ENCODE measurements at places on chromosomes 5 and 9.

DNA sequence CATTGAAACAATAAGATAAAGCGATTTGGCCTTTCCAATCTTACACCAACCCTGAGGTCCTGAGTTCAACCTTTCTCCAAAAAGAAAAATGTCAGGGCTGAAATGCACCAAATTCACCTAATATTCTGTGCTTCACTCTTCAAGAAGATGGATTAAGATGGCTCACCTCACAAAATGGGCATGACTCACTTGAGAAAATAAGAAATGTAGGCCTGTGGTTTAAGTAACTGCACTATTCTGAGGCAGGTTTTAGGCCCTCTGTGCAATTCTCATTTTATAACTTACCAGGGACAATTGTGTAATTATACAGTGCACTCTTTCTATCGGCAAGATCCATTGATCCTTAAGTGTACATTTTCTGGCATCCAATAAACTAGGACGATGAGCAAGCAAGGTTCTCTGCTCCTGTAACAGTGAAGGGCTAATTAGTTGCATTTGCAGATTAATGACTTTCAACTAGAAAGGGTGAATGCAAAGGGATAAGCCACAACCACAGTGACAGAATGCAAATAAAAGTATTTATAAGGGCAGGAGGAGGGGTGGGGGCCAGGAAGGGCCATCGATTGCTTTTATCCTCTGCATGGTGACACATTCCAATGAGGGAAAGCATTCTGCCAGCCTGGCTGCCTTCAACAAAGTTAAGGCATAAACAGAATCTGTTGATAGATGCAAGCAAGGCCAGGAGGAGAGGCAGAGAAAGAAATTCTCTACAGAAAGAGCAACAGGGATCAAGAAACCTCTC lies 214.5 kb downstream of the CAAP1 start:
- DNase-seq, result no peak

GRCh38 chr5:67992923-67993322 lies 222.6 kb upstream of the PIK3R1 start:
- DNase-seq, result no peak

GRCh38 chr9:29100762-29101161 lies 1527.5 kb upstream of the C9orf72 start:
- DNase-seq, result no peak

DNA sequence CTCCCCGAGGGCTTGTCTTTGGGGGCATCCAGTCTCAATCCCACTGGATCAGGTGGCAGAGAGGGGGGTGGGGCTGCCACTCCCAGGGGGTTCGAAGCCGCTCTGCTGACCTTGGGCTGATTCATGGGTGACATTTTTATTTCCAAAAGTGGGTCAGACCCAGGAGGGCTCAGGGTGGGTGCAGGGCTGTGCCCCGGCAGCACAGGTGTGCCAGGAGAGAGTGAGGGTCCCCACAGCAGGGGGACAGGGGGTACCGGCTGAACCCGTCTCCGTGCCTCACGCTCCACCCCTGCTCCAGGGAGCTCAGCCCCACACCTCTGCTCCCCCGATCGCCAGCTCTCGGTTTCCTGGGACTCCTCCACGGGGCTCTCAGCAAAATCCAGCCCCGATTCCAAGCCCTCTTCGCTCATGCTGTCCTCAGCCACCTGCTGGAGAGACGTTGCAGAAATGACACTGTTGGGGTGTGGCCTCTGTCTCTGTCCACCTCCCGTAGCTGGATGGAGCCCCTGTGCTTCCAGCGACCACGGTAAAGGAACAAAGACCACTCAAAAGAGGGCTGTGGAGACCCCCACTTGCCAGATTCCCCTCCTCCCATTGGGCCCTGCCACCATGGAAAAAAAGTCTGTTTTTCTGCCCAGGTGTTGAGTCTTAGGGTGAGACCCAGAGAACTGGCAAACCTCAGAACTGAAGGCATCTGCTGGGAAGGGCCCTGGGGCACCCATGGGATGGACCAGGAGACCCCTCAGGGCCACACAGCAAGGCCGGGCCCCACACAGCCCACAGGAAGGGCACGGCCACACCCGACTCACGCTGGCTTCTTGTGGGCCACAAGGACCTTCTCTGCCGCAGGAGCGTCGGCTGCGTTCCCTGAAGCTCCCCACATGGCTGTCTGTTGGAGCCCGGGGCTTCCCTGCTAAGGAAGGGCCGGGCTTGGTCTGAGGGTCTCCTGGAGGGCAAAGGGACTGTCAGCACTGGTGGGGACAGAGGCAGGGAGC lies 10.6 kb upstream of the QSOX2 start:
- no peak for DNase-seq

DNA sequence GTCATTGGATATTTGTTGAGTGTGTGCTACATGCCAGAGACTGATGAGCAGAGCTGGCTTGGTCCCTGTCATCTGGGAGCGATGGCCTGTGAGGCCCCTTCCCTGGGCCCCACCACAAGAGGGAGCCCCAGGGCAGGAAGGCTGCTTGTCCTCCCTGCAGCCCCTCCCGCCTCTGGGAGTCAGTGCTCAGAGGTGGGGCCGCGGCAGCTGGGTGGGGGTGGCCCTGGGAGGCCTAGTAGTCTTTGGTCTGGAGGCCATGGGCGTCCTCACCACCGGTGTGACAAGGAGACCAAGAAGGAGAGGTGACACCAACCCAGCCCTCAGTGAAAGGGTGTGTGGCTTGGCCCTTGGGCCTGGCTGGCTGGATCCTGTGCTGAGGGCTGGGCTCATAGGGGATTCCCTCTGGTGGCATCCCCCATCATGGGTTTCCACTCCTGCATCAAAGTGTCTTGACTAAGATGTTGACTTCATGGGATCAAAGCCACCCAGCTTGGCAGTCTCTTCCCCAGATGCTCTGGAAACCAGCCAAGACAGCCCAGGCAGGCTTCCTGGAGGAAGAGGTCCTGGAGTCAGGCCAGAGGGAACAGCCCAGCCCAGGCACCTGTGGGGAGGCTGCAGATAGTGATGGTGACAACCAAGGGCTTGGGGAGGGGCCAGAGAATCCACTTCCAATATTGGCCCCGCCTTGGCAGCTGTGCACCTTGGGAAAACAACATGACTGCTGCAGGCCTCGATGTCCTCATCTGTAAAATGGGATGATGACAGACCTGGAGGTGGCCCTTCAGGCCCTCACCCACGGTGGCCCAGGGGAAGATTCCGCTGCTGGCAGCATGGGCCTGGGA lies 166.7 kb downstream of the GAPVD1 start:
- DNase-seq, result no peak

GRCh38 chr9:36078051-36078450 lies 41.3 kb downstream of the RECK start:
- no peak for DNase-seq

- DNase-seq, result no peak
These were observed 4.3 kb upstream of the AHRR start for GRCh38 chr5:317086-317811.

DNA sequence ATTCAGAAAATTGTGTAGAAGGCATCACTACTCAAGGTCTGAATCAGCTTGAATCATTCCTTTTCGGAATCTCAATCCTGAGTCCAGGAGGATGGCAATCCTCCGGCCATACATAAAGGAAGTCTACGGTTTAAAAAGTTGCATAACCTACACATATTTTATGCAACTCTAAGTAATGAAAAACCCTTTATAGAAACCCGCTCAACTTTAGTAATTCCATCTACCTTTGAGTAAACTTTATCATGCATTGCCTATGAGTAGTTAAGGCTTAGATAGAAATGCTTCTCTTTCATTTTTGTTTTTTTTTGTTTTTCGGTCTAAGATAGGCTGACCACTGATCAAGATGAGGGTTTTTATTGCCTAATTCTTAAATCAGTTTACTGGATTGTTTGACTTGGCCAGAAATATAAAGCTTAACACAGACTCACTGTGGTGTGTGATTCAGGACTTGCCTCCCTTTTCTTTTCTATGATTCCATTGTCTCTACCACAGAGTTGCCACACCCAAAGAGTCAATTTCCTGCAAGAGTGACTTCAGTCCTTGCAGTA lies 85.0 kb downstream of the LURAP1L start:
- DNase-seq, result no peak

DNA sequence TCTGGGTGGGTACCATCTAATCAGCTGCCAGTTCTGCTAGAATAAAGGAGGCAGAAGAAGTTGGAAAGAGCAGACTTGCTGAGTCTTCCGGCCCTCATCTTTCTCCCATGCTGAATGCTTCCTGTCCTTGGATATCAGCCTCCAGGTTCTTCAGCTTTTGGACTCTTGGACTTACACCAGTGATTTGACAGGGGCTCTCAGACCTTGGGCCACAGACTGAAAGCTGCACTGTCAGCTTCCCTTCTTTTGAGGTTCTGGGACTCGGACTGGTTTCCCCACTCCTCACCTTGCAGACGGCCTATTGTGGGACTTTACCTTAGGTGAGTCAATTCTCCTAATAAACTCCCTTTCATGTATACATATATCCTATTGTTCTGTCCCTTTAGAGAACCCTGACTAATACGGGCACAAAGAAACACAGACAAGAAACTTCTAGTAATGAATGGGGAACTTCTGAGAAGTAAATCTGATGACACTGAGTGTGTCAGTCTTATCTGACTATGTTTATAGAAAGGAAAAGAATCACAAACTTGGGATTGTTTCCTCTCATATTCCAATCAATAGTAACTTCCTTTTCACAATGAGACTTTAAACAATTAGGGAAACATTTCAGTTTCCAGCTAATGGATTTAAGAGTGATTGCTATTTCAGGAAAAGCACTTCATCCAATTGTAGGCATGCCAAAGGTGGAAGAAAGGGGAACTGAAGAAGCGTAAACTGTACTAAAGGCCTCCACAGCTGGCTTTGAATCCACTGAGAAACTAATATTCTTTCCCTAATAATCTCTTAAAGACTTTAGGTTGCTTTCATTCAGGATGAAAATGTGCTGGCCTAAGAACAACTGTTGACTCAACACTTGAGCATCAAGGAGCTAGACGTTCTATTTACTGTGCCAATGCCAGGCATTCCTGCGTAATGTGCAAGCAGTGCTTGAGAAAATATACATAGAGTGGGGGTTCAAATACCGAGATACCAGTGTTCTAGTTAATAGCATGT lies 127.9 kb upstream of the PTGER4 start:
- DNase-seq, result no peak

GRCh38 chr5:174436750-174437149 lies 287.6 kb upstream of the MSX2 start:
- no peak for DNase-seq

- DNase-seq, result no peak
These were observed 43.8 kb upstream of the GFPT2 start for GRCh38 chr5:180396926-180397325.

DNA sequence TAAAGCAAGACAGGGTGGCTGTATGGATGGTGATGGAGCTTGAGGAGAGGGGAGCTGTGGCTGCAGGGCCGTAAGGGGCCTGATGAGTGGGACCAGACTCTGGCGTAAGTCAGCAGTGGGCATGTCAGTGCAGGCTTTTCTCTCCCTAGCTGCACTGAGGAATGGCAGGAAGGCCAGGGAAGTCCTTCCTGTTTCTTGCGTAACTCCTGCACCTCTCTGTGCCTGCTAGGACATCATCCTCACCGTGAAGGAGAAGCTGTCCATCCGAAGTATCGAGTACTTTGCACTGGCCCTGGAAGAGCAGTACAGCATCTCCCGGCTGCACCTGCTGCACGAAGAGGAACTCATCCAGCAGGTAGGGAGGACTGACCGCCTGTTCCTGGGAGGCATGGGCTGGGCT lies 24.1 kb upstream of the TRMT10B start:
- no peak for DNase-seq

GRCh38 chr5:72472666-72473422 lies 34.4 kb downstream of the ZNF366 start:
- no peak for DNase-seq

DNA sequence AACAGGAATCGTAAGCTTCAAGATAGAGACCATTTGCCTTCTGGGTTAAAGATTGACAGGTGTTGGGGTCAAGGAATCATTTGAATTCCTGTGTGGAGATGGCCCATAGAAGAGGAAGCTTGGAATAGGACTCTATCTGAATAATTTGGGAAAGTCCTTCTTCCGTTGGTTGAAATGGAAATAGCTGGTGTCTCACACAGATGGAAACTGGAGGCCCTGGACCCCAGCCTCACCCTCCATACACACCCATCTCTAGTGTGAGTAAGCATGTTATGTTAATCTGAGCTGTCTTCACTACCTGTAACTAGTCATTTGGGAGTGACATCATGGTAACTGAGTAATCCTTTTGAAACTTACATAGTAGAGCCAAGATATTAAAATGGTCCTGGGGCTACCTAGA lies 184.4 kb downstream of the CD180 start:
- DNase-seq, result no peak

- no peak for DNase-seq
These were observed 229.4 kb downstream of the FSTL4 start for GRCh38 chr5:133382661-133383579.

GRCh38 chr9:126563556-126563955 lies 50.2 kb upstream of the LMX1B start:
- DNase-seq, result no peak

- DNase-seq, result no peak
These were observed 1018.9 kb upstream of the ARRDC3 start for GRCh38 chr5:92402045-92402444.

- DNase-seq, result no peak
These were observed 24.0 kb downstream of the GALNT10 start for GRCh38 chr5:154214371-154215106.

DNA sequence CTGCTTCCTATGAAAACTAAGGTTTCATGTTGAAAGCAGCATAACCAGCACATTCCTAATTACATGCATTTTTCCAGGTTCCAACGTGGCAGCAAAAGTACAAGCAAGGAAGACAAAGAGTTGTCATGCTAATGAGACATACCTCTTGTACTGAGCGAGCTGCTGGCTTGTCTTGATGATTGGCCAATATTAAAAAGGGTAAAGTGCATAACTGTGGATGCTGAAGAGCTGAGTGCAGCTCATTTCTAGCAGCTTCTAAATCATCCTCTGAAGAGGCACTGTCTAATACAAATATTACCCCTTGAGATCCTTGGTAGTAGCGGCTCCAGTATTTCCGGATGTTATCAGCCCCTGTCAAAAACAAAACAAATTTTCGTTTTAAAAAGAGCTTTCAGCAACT lies 197.3 kb downstream of the ARL15 start:
- DNase-seq, result no peak

GRCh38 chr5:67813877-67814539 lies 401.5 kb upstream of the PIK3R1 start:
- DNase-seq, result no peak

DNA sequence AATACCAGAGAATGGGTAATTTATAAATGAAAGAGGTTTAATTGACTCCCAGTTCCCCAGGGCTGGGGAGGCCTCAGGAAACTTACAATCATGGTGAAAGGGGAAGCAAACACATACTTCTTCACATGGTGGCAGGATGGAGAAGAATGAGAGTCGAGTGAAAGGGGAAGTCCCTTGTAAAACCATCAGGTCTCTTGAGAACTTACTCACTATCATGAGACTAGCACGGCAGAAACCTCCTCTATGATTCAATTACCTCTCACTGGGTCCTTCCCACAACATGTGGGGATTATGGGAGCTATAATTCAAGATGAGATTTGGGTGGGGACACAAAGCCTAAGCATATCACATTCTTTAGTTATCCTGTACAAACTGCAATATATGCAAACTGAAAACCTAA lies 609.4 kb downstream of the MTRR start:
- DNase-seq, result no peak

GRCh38 chr9:128384801-128385495 lies 13.8 kb downstream of the URM1 start:
- no peak for DNase-seq

GRCh38 chr9:37656936-37657335 lies 6.2 kb downstream of the FRMPD1 start:
- DNase-seq, result no peak

Measured in CD4-positive, alpha-beta T cell treated with Interleukin-15 for 1 hour (primary cell).